Stimulated activated CD4-positive, alpha-beta T cell treated with anti-CD3 and anti-CD28 coated beads, Interleukin-1b, Interleukin-23, amount 100 ng/mL, for 4 hours (primary cell): ENCODE measurements at places on chromosomes 3 and 15.

GRCh38 chr3:183875411-183875810, 9.3 kb downstream of the PARL start:
- no peak for DNase-seq

DNA sequence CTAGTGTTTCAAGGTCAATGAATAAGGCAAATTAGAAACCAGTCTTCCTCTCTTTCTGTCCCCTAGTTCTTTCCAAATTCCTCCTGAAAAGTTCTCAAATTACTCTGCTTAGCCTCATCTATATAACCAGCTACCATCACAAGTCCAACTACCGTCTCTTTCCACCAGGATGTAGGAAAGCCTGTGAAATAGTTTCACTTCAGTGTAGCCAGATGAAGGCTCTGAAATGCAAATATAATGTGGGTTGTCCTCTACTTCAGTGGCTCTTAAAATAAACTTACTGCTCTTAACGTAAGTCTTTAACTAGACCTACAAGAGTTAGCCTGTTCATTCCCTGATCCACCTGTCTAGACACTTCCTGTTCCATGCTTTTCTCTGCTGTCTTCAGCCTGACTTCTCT, 827.7 kb downstream of the ROBO1 start:
- no peak for DNase-seq

DNA sequence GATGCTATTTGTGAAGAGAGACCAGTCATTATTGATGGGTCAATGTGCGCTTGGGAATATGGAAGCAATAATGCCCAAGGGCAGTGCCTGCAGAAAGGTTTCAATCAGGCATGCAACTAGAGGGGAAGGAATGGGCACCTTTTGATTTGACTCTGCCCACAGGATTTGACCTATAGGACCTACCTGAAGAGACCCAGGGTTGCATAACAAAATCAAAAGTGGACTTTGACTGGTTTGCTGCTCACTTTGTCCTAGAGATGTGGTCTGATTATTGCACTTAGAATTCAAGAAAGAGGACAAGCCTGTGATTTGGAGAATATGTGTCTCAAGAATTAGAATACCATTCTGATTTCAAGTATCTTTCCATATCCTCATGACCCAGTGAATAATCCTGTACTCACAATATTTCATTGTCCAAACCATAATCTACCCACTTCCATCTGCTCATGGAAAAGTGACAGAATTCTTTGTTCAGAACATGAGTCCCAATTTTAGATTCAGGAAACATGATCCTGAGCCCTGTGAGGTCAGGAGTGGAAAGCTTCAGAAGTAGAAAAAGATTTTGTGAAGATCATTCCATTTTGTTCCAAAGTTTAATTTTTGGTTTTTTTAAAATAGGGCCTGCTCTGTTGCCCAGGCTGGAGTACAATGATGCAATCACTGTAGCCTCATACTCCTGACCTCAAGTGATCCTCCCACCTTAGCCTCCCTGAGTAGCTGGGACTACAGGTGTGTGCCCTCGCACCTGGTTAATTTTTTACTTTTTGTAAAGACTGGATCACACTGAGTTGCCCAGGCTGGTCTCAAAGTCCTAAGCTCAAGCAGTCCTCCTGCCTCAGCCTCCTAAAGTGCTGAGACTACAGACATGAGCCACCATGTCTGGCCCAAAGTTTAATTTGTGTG, 151.3 kb upstream of the NR2E3 start:
- DNase-seq = no peak

DNA sequence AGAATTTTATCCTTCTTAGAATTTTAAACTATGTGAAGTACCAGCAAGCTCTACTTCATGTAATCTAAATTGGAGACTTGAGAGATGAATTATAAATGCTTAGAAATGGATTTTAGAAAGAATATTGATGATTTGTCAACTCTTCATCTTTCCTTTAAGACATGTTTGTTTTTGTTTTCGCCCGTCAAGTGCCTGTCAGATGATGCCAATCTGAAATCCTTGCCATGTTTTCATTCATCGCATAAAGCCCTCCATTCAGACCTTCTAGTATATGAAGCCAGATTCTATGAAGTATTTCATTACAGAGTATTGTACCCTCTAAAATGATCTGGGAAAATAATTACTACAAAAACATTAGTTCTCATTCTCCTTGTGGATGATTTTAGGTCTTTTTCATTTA, 223.2 kb upstream of the SOX2 start:
- no peak for DNase-seq

- DNase-seq = no peak
Measured at GRCh38 chr3:136979684-136980083, 21.9 kb downstream of the IL20RB start.

DNA sequence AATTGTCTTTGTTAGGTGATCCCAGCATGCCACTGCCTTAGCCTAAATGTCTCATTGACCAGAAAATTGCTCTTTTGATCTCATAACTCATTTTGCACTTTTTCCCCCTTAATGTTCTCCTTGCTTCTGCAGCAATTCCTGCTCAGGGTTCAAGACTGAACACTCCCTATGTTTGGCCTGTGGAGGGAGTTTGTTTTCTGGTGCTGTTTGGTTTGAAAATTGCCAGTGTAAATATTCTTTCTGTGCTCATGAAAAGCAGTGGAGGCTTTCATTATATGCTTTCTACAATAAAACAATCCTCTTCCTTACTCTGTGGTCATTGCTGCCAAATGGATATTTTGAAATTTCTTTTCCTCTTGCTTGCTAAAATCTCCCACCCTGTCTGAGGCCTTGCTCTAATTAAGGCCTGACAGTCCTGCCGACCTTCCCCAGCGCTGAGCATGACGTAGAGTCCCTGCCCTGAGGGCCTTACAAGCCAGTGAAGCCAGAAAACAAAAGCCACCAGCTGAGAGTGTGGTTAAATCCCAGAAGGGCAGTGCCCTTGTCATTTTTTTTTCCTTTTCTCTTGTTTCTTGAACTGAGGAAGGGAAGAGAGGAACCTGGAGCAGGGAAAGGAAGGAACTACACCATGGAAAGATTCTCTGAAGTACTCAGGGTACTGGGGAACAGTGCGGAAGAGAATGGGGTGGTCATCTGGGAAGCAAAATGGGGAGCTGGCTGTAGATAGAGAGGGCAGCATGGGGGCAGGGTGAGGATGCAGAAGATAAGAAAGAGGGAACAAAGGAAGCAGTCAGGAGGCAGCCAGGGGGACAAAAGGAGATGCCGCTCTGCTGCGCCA, 24.8 kb downstream of the ZBTB38 start:
- DNase-seq = no peak

GRCh38 chr3:39972508-39972907, 163.1 kb downstream of the MYRIP start:
- no peak for DNase-seq

DNA sequence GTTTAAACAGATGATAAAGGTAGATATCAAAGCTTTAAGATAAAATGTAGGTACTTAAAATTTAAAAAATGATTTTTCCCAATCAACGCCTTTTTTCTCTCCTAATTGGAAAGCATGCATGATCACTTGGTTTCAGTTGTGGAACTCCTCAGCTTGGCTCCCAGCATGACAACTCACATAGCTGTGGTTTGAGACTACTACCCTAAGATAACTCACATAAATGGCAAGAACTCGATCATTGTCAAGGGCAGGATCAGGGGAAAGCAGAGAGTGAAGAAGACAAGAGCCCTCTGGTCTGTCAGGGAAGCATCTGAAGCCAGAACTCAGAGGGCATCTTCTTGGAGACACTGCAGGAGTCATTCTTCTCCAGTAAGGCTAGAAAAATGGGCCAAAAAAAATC, 516.7 kb downstream of the NTRK3 start:
- no peak for DNase-seq

- no peak for DNase-seq
Measured at GRCh38 chr15:59437142-59437816, 707 bp upstream of the FAM81A start.

DNA sequence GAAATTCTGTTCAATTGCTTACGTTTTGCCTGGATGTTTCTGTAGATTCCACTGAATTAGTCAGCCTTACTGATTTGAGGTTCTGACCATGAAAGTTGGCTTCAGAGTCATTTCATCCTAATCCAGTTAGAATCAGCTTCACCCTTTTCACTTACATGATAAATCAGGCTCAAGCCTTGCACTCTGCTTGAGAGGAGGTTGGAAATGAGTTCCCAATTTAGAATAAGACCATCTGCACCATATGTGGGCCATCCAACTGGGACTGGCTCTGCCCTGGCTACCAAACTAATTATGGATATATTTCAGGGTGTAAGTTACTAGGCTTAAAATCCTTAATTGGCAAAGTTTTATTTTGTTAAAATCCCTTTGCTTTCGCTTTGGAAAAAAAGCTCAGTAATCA, 255.7 kb downstream of the CHL1 start:
- no peak for DNase-seq

DNA sequence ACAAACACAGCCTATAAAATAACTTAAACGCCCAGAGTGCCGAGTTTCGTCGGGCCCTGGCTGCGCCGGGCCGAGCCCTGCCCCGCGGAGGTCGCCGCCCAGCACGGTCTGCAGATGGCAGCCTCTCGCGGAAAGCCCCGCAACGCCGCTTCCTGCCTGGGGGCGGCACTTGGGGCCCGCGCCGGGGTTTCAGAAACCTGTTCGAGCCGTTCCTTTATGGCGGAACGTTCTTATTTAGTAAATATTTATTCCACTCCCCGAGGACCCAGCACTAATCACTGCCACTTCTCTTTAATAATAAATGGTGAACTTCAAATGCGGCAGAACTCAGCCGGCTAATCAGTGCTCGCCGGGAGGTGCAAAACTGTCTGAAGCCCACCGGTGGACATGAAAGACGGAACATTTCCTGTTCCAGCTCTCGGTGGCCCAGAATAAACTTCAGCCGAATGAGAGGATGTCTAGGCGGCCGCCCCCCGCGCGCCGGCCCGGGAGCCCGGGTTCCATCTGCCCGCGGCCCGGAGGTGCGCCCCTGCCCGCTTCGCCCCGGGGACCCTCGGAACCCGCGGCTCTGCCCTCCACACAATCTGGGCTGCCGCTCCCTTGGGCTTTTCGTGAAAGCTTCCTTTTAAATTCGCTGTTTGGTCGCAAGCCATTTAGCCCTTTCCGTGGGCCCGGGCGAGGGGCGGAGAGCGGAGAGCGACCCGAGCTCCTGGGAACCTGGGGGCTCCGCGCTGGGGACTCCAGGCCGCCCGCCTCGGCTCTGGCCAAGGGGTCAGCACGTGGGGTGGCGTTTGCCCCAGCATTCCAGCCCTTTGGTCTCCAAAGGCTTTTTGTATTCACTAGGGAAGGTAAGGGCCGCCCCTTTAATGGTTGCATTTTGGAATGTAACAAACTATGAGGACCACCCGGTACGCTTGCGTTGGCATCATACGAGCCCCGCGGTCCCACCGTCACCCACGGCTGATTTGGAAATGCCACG, 110.8 kb upstream of the ATP11B start:
- DNase-seq = peak; percentile 48

DNA sequence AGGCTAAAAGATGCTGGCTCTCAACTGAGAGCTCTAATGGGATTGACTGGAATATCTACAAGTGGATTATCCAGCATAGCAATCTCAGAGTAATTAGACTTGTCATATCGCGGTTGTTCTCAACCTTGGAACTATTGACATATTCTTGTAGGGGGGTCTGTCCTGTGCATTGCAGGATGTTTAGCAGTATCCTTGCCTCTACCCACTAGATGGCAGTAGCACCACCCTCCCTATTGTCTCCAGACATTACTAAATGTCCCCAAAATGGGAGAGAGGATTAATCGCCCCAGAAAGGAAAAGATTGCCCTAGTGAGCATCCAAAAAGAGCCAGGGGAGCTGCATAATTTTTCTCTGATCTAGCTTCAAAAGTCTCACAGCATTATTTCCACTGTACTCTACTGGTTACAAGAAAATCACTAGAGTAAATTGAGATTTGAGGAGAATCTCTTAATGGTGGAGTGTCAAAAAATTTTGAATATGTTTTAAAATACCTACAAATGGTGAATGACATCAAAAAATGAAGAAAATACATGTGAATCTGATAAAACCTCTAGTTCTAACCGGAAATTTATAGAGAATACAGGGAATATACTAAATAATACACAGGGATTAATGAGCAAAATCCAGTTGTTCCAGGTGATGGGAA, 388.2 kb upstream of the AGTR1 start:
- no peak for DNase-seq

GRCh38 chr3:55521738-55522421, 34.8 kb upstream of the WNT5A start:
- no peak for DNase-seq

DNA sequence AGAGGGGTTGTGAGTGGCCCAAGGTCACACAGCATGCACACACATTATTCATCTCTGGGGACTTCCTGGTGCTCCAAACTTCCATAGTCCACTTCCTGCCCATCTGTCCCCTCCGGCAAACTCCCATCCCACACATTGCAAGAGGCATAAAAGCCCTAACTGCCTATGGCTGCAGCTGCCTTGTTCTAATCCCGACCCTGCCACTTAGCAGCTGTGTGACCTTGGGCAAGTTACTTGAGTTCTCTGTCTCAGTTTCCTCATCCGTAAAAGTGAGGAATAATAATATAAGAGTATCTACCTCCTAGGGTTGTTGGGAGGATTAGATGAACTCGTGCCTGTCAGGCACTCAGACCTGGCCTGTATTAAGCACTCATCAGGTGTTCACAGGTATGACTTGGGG, 84.2 kb downstream of the SMAD6 start:
- DNase-seq = no peak

- no peak for DNase-seq
Measured at GRCh38 chr15:34259566-34259965, 34.8 kb downstream of the EMC4 start.

DNA sequence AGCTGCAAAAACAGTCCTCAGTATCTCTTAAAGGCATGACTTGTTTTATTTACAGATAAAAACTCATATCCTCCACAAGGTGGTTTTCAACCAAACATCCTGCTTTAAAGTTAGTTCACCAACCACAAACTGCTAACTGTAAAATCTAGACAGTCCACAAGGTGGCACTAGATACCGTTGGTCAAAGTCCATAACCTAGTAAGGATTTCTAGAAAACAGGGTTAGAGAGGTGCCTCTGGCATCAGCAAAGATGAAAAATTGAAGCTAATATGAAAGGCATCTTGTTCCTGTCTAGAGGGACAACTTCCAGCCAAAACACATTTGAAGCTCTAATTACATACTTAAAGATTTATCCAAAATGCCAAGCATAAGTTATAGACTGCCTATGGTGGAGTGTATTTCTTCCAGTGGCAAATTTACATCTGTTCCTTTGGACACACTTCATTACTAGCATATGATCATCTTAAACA, 56.0 kb downstream of the ZMAT3 start:
- peak; percentile 63 for DNase-seq

GRCh38 chr3:61981060-61981459, 392.3 kb downstream of the FEZF2 start:
- DNase-seq = no peak

- DNase-seq = no peak
Measured at GRCh38 chr3:156637480-156638022, 36.8 kb upstream of the TIPARP start.

DNA sequence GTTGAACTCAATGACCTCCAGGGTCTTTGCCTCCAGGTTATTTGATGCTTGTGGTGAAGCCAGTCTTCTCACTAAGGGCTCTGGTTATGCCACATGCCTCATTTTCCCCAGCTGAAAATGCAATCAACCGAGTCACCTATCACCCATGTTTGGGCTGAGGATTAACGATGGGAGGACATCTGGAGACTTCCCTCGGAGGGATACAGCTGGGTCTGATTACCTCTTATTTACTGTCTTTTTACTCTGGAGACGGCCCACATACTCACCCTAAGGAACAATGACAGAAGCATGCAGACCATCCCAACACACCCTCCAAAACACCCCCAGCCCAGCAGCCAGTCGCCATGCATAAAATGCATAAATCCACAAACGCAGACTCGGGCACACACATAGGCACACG, 187.4 kb downstream of the OPA1 start:
- DNase-seq = no peak
